ENCODE measurements at places on chromosomes 2 and 18.

DNA sequence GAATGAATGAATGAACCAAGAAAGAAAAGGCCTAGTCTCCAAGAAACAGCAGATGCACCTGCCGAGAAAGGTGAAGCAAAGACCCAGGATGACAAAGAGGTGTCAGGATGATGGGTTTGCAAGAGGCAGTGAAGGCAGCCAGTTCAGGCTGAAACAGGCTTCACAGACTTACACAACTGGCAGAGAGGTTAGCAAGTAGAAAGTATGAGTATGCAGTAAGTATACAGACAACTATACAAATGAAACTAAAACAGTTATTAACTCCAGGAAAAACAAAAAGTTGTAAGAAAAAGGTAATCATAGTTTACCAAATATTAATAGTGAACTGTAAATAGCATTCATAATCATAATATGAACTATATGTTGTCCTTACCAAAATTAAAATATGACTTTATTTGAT lies 19.8 kb upstream of the RNU4ATAC start:
- DNase-seq: no peak

DNA sequence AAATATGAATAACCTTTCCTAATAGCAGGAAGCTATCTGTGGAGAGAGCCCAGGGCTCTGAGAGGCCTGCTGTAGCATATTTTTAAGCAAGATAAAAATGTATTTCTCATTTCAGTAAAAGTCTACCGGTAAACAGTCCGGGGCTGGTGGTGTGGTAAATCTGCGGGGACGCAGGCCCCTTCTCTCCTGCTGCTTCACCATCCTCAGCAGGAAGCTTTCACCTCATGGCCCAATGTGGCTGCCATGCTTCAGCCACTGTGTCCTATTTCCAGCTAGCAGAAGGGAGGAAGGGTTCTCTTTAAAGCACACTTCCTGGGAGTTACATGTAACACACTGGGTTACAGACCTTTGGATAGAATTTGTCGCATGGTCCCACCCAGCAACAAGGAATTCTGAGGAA lies 79.5 kb upstream of the ODC1 start:
- no peak for DNase-seq

GRCh38 chr2:34719206-34719605 lies 1120.1 kb upstream of the FAM98A start:
- no peak for DNase-seq

GRCh38 chr2:45311559-45311958 lies 299.5 kb downstream of the SRBD1 start:
- no peak for DNase-seq

- no peak for DNase-seq
Measured at GRCh38 chr18:23735021-23735464, 45.8 kb downstream of the LAMA3 start.

GRCh38 chr18:65287652-65288051 lies 463.2 kb upstream of the CDH7 start:
- no peak for DNase-seq

DNA sequence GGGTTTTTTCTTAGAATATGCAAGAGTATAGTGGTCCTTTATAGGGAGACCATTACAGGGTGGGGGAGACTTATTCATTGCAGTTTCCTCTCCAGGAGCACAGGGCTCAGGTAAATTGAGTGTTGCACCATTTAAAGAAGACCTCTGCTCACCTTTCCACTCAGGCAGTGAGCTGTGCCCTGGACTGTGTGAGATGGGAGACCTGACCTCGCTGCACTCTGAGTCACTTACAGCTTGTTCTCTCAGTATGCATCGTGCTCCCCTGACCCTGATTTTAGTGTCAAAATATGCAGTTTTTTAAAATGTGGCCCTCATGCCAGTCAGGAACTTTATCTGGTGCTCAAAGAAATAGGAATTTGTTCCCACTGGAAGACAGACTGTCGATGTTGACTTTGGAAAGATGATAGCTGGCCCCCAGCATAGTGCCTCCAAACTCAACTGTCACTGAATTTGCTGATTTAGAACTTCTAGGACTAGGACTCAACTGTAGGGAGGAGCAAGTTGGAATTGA lies 146.7 kb upstream of the EPAS1 start:
- no peak for DNase-seq

GRCh38 chr18:27656167-27656778 lies 471.2 kb upstream of the CHST9 start:
- DNase-seq: no peak

DNA sequence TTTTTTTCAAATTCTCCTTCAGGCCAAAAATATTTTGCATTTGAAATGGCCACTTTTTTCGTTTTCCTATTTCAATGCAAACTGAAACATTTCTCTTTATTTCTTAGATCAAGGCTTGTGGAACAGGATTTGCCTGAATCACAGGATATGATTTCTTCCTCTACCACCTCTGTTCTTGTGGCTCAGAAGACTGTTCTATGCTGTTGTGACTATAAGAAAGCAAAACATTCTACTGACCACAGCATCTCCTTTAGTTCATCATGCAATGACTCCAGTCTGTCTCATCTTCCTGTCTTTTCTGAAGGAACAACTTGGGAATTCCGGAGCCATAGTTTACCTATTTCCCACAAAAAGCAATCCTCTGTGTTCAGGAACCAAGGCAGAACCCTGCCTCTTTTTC lies 16.2 kb upstream of the ZNF512 start:
- no peak for DNase-seq

GRCh38 chr18:79645291-79645983 lies 34.2 kb upstream of the CTDP1 start:
- no peak for DNase-seq

GRCh38 chr2:96869281-96869821 lies 529 bp downstream of the SEMA4C start:
- DNase-seq: no peak

DNA sequence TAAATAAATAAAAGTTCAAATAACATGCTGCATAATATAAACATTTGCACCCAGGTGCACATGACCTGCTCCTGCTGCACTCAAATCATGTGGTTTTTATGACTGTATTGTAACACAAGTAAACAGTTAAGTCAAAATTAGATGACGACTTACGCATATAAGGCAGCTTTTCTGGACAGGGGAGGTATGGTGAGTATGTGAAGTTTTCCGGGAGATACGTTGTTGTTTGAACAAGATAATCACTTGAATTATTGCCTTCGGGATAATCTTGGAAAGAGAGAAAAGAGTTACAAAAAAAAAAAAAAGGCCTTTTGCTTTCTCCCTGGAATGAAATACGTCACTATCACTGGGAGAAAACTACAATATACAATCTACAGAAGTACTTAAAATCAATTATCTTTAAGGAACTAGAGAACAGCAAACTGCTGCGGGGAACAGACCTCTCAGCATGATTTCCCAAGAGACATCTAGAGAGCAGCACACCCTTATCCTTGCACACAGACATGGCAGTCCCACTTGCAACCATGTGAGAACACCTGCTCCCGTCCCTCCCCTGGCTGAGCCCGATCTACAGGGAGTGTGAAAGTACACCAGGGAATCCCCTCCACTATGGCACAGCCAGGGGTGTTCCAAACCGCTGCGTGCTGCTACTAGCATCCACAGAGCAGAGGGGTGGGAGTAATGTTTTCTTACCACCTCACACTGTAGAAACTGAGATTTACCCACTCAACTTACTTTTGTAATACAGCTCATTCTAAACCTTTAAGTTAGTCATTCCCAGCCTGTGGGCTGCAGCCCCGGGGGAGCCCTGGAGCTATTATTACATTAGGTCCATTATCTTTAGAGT lies 26.3 kb downstream of the B4GALT6 start:
- DNase-seq: peak; percentile 30

DNA sequence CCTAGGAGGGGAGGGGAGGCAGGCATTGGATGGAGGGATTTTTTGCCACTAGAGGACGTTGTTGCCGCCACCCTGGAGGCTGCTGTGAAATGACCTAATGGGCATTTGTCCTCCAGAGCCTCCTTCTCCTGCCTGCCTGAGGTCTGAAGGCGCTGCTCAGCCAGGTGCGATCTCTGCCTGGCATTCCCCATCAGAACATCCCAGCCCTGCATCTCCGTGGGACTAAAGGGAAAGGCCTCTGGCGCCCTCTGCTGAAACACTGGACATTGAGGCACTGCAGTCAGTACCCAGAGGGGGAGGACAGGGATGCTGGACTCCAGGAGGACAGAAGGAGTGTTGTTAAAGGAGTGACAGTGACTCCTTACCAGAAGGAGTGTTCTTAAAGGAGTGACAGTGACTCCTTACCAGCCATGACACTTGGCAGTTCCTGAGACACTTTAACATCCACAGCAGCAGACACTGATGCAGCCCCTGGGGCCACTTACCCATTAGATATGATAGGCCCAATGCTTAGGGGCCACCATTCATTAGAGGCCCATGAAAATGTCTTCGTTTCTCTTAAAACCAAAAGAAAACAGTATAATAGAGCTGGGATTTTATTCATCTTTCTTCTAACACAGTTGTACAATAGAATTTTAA lies 17.0 kb downstream of the THNSL2 start:
- no peak for DNase-seq

GRCh38 chr2:216546641-216547403 lies 48.2 kb downstream of the RPL37A start:
- no peak for DNase-seq

DNA sequence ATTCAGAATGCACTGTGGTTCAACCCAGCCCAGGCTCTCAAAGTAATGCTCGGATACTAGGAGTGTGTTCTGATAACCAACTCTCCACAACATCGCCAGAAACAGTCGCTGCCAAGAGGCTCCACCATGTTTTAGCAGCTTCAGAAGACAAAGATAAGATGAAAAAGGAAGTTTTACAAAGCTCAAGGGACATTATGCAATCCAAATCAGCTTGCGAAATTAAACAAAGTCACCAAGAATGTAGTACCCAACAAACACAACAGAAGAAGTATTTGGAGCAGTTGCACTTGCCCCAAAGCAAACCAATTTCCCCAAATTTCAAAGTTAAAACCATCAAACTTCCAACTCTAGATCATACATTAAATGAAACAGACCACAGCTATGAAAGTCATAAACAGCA lies 360.9 kb downstream of the XIRP2 start:
- no peak for DNase-seq

- DNase-seq: peak; percentile 8
Measured at GRCh38 chr18:47204908-47205522, 28.9 kb upstream of the IER3IP1 start.

- no peak for DNase-seq
Measured at GRCh38 chr2:28642796-28643195, 108.8 kb upstream of the PPP1CB start.

- DNase-seq: no peak
Measured at GRCh38 chr18:9835113-9835755, 50.5 kb upstream of the TXNDC2 start.

DNA sequence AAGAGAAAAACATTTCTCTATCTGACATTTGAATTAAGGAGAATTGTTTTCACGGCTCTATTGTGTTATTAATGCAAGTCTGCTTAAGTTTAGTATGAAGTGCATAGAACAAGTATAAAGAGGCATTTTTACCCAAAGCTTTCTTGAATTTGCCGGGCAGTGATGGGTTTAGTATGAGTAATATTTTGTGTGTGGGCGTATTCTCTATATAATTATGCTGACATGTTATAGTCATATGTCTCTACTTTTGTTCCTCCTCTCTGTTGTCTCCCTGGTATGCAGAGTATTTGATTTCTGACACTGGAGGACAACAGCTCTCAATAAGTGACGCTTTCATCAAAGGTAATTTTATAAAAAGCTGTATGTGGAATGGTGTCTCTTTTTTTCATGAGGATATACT lies 45.9 kb downstream of the PIKFYVE start:
- DNase-seq: no peak

GRCh38 chr2:117470311-117471095 lies 344.0 kb upstream of the DDX18 start:
- DNase-seq: no peak

GRCh38 chr2:239589270-239589825 lies 188.5 kb upstream of the HDAC4 start:
- no peak for DNase-seq

All from GM18507 (cell line).